ENCODE measurements at places on chromosomes 1 and 21.

GRCh38 chr1:107499139-107499744 lies 358.4 kb downstream of the NTNG1 start:
- no peak for DNase-seq

GRCh38 chr1:12435639-12436344 lies 182.2 kb downstream of the DHRS3 start:
- peak; percentile 34 for DNase-seq

- no peak for DNase-seq
Observed at GRCh38 chr1:233217832-233218231, 77.7 kb downstream of the PCNX2 start.

- DNase-seq: no peak
Observed at GRCh38 chr1:167489571-167490340, 28.6 kb downstream of the CD247 start.

GRCh38 chr1:48677306-48678287 lies 99.1 kb downstream of the BEND5 start:
- DNase-seq: peak; percentile 45

DNA sequence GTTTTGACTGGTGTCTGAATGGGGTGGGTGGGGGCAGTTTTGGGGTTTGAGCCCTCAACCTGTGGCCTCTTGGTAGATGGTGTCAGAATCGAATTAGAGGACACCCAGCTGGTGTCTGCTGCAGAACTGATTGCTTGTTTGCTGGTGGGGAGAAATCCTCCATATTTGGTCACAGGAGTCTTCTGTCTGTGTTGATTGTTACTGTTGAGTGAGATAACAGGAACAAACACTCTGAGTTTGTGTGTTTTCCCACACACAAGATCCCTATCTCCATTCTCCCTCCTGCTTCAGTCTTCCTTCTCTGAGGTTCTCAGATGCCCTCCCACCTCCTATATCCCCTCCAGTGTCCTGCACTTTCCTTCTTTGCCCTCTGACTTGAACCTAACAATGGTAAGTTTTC lies 19.1 kb upstream of the CGN start:
- DNase-seq: no peak

DNA sequence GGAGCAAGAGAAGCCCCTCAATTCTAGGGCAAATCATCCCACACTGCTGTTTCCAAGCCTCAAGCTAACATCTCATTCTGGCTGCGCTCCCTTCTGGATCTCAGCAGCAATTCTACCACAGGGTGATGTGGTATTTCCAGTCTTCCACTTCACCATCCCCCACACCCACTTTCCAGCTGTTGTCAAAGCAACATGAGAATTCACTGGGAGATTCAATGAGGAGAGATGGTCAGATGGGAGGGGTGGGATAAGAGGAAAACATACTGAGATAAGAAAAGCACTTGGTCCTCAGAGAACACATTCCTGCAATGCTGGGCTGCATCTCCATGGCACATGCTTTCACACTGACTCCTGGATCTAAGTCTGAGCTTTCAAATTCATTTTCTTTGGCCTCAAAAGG lies 47.3 kb upstream of the LRRC52 start:
- DNase-seq: no peak

- peak; percentile 87 for DNase-seq
Observed at GRCh38 chr1:221839782-221840395, 98.0 kb upstream of the DUSP10 start.

DNA sequence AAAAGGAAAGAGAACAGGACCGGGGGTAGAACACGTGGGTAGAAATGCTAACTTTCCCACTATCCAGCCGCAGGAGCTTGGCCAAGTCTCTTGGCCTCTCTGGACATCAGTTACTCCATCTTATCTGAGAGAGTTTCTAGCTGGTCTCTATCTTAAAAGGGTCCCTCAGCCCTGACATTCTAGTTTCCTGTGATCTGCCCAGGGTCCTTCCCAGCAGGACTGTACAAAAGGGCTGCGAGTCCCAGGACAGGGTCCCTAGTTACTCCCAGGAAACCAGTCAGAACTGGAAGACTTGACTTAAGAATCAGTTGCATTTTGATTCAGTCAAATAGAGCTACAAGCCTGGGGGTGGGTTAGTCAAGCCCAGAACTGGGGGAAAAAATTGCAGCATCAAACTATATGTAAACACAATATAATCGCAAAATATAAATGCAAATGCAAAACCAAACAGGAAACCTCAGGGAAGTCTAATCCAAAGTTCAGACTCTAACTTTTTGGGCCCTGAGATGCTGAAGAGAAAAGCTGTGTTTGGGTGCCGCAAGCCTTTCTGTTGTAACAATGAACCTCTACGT lies 2.9 kb downstream of the ASAP3 start:
- DNase-seq: no peak

- peak; percentile 19 for DNase-seq
Observed at GRCh38 chr1:12001996-12002493, 17.3 kb upstream of the MIIP start.

DNA sequence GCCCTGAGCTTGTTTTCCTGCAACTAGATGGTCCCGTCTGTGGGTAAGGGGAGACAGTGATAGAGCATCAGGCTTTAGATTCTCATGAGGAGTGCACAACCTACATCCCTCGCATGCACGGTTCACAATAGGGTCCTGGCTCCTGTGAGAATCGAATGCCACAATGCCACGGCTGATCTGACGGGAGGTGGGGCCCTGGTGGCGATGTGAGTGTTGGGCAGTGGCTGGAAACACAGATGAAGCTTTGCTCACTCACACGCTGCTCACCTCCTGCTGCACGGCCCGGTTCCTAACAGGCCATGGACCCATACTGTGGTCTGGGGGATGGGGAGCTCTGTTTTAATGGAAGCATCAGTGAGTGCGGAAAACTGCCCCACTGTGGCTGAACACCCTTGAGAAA lies 35.8 kb upstream of the TTC34 start:
- DNase-seq: no peak

GRCh38 chr1:204348242-204348641 lies 11.5 kb downstream of the PLEKHA6 start:
- no peak for DNase-seq

DNA sequence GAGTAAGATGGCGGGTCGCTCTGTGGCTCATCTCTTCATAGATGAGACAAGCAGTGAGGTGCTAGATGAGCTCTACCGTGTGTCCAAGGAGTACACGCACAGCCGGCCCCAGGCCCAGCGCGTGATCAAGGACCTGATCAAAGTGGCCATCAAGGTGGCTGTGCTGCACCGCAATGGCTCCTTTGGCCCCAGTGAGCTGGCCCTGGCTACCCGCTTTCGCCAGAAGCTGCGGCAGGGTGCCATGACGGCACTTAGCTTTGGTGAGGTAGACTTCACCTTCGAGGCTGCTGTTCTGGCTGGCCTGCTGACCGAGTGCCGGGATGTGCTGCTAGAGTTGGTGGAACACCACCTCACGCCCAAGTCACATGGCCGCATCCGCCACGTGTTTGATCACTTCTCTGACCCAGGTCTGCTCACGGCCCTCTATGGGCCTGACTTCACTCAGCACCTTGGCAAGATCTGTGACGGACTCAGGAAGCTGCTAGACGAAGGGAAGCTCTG lies 2.4 kb downstream of the TNFAIP8L2 start:
- DNase-seq: no peak

GRCh38 chr1:150810958-150811659 lies 3.0 kb upstream of the CTSK start:
- DNase-seq: no peak

DNA sequence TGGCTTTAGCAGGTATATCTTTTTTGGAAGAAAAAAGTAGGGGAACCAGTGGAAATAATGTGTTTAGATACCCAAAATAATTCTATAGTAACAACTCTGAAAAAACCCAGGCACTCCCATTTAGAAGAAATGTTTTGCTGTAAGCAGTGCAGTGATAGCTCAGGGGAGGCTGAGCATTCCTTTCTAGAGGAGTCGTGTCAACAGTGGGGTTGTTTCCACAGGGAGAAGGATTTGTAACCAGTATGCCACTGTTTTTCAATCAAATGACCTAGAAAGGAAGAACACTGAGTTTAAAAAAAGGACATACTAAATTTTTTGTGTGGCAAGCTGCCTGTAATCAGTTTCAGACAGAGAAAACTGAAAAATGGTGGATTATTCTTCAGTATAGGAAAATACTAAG lies 2.4 kb downstream of the PGD start:
- peak; percentile 48 for DNase-seq
